Heart left ventricle (tissue), 16 donors: ENCODE measurements at places on chromosomes 16 and 17. TPM values are rescaled to one million over a fixed set of nuclear protein-coding genes. Genes with fewer than 3 reads are reported as not detected.
A peak's percentile ranks its signal among the peaks of the same experiment; 100 is the strongest.

DNA sequence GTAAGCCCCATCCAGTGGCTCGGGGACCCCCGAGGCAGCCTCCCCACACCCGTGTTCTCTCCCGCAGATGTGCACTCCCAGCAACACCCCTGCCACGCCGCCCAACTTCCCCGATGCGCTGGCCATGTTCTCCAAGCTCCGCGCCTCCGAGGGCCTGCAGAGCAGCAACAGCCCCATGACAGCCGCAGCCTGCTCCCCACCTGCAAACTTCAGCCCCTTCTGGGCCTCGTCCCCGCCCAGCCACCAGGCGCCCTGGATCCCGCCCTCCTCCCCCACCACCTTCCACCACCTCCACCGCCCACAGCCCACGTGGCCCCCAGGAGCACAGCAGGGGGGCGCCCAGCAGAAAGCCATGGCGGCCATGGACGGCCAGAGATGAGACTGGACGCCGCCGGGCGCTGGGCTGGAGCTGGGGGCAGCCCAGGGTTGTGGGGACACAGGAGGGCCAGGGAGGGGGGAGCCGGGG is 5.0 kb downstream of the UBALD2 start:
- no peak for DNase-seq

DNA sequence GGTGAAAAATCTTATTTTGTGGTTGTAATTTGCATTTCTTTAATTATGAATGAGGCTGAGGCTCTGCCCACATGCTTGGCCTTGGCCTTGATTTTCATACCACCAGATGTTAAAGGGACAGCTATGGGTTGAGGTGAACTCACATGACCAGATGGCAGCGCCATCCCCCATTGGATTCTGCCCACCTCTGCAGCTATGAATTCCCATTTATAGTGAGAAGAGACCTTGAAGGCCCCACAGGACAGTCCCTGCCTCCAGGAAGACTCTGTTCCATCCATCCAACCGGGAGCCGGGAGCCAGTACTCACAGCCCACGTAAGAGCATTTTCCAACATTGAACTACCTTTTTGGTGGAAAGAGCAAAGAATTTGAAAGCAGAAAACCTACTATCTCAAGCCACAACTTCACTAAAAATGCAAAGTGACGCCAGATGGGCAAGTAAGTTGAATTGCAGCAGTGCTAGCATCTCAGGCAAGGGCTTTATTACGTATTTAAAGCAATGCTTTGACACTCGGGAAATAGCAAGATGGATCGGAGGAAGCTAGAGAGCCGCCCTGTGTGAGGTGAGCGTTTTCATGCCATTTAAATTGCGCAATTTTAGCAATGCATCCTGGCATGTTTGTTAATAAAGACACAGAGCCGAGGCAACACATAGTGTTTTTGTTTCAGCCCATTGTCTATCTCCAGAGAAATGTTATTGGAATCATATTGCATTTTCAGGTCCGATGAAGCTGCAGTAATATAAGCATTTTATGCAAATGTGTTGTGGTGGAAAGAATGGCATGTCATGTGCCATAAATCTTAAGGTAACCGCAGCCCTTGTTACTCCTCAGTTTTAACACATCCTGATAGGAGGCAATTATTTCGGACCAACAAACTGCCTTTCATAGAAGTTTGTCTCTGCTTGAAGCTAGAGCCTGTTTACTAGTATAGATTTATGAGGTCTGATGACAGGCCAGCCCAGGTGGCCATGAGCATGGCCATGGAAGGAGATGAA is 273.4 kb upstream of the TNRC6C start:
- no peak for DNase-seq

DNA sequence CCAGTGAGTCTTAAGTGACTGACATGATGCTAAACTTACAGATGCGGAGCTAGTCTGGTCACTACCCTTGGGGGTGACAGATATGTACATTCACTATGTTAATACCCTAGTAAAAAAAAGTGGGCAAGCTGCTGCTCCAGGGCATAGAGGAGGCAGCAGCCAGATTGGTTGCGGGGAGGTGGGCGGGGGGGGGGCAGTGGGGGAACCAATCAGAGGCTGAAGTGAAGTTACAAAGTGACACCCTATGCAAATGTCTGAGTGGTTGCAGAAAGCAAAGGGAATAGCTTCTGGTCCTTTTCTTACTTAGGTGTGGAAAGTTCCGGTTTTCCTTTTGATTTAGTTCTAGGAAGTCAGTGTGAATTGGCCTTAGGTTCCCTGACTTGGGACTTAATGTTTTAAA is 12.1 kb downstream of the NDEL1 start:
- DNase-seq, result no peak

DNA sequence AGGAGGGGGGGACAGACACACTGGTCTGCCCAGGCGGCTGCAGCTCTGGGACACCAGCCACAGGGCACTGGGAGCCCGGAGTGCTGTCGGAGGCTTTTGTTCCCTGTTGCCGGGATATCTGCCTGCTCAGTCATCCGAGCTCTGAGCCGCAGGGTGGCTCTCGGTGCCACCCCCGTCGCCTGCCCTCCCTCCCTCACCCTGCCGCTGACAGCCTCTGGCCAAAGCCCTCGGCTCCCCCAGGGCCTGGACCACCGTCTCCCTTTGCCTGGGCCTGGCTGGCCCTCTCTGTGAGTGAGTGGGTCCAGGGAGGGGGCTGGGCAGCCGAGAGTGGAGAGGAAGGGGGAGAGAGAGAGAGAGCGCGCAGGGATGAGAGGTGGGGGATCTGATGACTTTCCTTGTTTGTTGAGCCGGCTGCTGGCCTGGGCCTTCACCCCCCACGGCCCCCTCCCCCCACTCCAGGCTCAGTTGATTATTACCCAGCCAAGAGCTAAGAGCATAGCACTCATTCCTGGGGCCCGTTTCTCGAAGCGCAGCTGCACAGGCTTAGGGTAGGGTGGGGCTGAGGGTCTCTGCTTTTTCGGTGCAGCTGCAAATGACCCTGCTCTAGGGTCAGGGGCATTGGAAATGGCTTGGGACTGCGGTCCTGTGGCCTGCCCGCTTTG is 2.7 kb downstream of the FOXJ1 start:
- DNase-seq, result no peak

GRCh38 chr17:15169676-15170075 is 95.5 kb downstream of the PMP22 start:
- no peak for DNase-seq

GRCh38 chr17:61064087-61064951 is 335.3 kb upstream of the TBX2 start:
- DNase-seq, result no peak

- DNase-seq, result no peak
These were observed 206.7 kb downstream of the CDH13 start for GRCh38 chr16:82833378-82833993.

The PHKG2 gene
- total RNA-seq, result 18.3 TPM

The ZP2 gene
- not detected for total RNA-seq

- no peak for DNase-seq
These were observed 7.7 kb upstream of the EPN3 start for GRCh38 chr17:50524838-50525237.

The PLXDC1 gene
- 17.4 TPM for total RNA-seq

DNA sequence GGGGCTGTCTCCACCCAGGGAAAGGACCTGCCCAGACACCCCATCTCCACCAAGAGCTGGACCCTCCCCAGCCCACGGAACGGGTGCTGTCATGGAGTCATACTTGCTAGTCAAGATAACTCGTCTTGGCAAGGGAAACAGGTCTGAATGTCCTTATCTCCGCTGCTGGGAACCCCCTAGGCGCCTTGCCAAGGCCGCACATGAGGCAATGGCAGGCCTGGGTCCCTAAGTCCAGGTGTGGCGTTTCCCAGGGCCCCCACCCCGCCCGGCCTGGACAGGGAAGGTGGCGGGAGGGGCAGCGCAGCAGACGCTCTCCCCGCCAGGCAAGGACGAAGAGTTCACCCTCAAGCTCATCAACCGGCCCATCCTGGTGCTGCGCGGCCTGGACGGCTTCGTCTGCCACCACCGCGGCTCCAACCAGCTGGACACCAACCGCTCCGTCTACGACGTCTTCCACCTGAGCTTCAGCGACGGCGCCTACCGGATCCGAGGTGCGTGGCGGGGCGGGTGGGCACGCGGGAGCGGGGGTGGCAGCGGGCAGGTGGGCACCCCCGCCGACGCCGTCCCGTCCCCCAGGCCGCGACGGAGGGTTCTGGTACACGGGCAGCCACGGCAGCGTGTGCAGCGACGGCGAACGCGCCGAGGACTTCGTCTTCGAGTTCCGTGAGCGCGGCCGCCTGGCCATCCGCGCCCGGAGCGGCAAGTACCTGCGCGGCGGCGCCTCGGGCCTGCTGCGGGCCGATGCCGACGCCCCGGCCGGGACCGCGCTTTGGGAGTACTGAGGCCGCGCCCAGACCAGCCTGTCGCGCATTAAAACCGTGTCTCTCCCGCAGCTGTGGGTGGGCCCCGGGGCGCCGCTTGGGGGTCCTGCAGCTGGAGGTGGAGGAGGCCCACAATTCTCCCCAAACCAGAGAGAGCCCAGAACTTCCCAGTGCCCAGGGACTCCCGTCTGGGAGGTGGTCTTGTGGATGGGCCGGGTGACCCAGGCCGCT is 8.4 kb downstream of the FSCN2 start:
- DNase-seq, result no peak

GRCh38 chr17:43601280-43602039 is 55.3 kb upstream of the ETV4 start:
- no peak for DNase-seq

DNA sequence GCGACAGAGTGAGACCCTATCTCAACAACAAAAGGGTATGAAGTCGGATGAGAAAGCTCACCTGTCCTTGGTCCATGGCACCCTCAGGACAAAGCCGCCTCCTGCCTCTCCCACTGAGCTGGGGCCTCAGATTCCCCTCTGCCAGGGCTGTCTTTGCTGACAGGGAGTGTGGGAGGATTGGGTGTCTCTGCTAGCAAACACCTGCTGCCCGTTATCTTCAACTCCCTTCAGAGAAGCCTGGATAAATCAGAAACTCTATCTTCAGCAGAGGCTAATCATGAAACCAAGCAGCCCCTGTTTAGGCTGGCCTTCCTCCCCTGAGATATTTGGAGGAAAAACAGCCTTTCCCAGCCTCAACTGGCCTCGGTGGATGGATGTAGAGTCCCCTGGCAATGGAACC is 36.3 kb upstream of the CDH1 start:
- no peak for DNase-seq

The CLEC18B gene
- not detected for total RNA-seq

DNA sequence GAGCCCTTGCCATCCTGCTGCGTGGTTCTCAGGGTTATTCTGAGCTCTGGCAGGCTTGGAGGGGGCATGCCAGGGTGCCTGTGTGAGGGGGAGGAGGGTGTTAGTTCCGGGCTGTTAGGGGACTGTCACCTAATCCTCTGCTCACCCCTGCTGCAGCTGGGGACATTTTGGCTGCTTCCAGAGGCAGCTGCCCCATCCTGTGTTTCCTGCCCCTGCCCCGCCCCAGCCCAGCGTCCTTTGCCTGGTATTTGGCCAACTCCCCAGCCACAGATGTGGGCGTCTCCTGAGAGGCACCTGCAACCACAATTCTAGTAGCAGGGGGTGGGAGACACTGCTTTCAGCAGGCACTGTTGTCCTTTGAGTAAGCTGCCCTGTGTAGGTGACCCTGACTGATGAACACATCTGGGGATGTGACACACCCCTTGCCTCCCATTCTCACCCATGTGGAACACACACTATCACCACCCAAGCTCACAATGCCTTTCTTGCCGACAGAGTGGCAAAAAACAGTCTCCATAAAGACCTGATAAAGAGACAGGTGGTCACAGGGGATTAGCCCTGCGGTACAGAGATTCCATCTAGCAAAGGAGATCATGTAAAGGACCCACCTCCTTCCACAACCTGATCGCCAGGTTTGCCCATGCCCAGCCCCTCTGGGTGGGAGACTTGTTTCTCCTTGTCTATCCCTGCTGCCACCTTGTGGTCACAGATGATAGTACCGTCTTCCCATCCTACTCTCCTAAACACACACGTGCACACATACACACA is at the start of gene CHRNE:
CHRNE (minus strand) TSS at position 48 of the 768 bp plus-strand sequence; CDS start at position 13, 35 bp downstream.
- peak; percentile 76 for DNase-seq

DNA sequence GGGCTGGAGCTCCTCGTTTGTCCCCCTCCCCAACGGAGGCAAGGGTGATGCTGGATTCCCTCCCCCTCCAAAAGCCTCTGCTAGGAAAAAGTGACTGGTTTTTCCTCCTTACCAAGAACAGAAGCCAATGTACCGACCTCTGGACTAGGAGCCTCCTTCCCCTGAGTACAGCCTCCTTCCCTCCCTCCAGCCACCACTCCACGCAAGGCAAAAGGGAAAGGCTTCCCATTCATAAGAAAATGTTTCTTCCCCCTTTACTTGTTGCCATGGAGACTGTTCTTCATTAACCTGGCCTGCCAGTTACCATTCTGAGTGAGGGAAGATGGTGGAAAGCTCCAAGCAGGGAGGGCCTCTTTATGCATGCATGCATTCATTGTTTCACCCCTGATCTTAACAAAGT is 4.3 kb upstream of the PIMREG start:
- DNase-seq, result no peak

GRCh38 chr16:635573-636205 is 416 bp downstream of the METTL26 start:
- no peak for DNase-seq

GRCh38 chr16:1261131-1261892 is 5.4 kb downstream of the TPSD1 start:
- peak; percentile 12 for DNase-seq

- DNase-seq, result no peak
These were observed 8.8 kb upstream of the CEP112 start for GRCh38 chr17:66200685-66201092.

The ATP1B2 gene
- total RNA-seq, result 1.3 TPM

DNA sequence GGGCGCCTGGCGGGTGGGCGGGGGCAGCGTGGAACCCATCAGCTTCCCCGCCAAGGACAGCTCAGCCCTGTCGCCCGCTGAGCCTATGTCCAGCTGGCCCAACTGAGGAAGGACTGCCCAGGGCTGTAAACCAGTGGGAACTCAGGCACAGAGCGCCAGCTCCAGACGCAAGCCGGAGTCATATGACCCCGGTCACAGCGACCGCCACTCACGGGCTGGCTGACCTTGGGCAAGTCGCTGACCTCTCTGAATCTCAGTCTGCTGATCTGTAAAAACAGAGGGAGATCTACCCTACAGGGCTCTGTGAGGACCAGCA is 170.0 kb downstream of the C16orf78 start:
- DNase-seq, result no peak
